ENCODE measurements at places on chromosomes 6 and 20.
A peak's percentile ranks its signal among the peaks of the same experiment; 100 is the strongest.

DNA sequence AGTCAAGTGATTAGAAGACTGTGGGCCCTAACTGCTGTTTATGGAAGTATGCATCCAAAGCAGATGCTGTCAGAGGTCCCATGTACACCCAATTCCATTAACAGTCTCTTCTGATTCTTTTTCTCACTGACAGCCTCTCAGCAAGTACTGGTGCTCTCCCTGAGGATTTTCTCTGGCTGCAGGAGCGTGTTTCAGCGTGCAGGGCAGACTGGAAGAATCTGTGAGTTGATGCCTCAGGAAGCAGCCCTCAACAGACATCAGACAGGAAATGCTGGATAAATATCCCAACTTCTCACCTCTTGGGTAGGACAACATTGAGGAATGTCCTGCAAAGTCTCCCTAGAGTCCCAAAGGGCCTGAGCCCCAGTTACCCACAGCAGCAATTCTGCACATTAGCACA is 40.8 kb downstream of the ANKEF1 start:
- DNase-seq = no peak

DNA sequence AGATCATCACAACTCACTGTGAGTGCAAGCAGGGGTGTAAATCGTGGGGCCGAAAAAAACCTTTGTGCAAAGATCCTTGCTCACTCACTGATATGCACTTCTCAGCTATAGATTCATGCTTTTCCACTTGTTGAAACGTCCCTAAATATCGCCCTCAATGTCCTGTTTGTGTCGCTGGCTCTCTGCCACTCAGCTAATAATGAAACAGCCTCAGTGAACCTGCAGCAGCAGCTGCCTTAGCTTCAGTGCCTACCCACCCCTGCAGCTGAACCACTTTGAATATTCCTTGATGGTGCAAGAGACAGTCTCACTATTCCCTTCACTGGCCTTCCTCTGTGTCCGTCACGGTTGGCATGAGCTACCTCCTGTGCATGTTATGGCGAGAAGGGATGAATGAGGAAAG is 128.9 kb upstream of the NAA20 start:
- no peak for DNase-seq

DNA sequence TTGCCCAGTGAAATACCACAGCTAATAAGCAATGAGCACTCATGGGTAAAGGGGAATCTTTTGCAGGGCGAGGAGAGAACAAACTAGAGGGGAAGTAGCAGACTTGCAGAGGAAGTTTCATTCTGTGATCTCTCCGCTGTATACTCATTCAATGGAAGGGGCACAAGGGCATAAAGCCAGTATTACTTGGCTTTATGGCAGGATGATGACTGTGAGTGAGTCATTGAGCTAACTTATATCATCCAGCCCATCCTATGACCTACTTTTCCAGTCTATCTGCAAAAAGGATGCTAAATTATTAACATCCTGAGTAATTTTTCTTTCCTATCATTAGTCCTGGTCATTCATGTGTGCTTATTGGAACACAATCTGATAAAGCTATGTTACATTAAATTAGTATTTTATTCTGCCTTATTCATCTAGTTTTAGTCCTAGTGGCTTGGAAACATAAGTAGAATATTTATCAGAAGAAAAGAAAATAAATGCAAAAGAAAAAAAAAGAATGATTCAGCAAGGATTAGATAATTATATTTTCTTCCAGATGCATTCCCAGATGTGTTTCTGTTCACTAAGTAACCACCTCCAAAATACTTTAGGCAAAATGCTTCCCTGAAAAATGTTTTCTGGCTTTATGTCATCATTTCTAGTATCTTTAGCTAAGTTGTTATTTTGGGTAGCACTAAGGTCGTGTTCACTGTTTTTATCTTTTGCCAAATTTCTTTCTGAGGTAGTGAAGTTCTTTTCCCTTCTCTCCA is 471.7 kb downstream of the CDKAL1 start:
- DNase-seq = no peak

DNA sequence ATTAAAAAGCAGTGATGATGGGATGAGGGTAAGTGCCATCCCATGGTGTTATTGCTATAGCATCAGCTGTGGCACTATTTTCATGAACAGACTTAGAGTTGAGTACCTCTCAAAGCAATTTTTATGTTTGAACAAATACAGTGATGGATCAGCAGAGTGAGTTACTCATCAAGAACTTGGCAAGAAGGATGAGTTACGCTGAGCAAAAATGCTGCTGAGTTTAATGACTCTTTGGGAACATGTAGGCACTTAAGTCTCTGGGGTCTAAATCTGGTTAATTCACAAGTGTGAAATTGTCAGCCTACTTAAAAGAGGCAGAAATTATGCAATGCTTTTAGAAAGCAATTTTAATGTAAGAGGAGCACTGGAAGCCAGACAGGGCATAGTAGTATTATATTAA is 78.5 kb upstream of the AHI1 start:
- DNase-seq = no peak

- no peak for DNase-seq
Measured at GRCh38 chr6:116359131-116359530, 11.6 kb upstream of the DSE start.

GRCh38 chr6:157535340-157536222 is 154.6 kb downstream of the ZDHHC14 start:
- peak; percentile 70 for DNase-seq

Measured in GF-D8 (cell line).